ENCODE measurements at places on chromosomes 3 and 15.

- DNase-seq = no peak
Observed at GRCh38 chr3:127218454-127218922, 25.6 kb downstream of the PRR23E start.

- DNase-seq = no peak
Observed at GRCh38 chr15:70459312-70459711, 304.0 kb downstream of the UACA start.

DNA sequence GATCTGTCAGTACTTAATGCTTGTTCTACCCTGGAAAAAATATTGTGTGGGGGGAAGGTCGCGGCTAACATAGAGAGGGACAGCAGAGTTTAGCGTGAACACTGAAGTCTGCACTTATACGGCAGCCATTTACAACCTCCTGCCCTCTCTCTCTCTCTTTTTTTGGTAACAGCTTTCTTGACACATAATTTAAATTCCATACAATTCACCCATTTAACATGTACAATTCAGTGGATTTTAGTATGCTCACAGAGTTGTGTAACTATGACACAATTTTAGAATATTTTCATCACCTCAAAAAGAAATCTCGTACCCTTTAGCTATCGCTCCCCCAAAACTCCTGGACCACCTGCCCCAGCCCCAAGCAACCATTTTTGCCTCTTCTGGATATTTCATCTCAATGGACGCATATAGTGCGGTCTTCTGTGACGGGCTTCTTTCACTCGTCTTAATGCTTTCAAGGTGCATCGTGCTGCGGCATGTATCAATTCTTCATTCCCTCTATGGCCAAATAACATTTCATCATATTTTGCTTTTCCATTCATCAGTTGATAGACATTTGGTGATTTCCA, 141.8 kb downstream of the XXYLT1 start:
- DNase-seq = no peak

GRCh38 chr3:51391566-51392354, 675 bp downstream of the RBM15B start:
- peak; percentile 50 for DNase-seq

GRCh38 chr15:27983496-27983895, 115.6 kb downstream of the OCA2 start:
- no peak for DNase-seq

DNA sequence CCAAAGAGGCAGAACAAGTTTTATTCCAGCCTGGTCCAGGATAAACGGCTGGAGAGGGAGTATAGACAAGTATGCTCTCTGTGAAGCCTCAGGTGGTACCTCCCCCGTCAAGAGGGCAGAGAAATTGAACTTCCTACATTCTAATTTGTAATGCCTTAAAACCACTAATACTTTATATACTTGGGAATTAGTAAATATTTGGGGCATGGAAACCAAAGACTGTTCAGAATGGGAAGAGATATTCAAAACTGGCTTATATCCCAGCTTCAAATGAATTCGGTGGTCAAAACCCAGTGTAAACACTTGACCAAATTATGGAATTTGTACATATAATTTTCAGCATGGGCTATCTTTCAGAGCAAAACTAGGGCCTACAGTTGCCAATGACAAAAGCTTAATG, 122.6 kb downstream of the FBN1 start:
- no peak for DNase-seq

- no peak for DNase-seq
Observed at GRCh38 chr15:72200395-72201237, 3.0 kb upstream of the GRAMD2A start.

DNA sequence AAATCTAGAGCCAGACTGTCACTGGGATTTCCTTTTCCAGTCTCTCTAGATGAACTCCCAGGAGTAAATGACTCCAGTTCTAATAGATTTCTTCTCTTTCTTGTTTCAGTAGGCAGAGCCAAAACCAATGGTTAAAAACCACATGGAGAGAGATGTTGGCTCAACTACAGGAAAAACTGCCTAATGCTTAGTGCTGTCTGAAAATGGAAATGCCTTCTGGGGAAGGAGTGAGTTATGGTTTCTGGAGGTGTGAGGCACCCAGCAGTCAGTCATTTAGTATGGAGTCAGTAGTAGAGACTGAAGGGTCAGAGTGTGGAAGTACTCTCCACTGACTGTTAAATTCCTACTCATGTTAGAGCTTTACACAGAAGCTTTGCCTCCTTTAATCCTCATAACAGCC, 136.7 kb downstream of the CCNL1 start:
- DNase-seq = no peak

DNA sequence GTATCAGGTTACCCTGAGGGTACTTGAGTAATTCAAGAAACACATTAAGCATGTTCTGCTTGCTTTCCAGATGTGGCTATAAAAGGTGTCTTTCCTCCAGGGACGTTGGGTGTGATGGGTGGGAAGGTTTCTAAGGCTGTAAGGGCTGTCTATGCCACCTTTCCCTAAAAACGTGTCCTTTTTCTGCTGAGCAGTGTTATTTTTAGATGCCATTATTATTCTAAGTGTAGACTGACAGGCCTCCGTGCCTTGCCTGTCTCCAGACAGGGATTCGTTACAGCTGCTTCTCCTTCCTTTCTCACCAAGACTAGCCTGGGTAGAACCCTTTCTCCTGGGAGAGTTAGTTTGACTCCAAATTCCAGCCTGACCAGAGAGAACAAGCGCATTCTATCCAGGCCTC, 26.8 kb upstream of the RHO start:
- DNase-seq = no peak

DNA sequence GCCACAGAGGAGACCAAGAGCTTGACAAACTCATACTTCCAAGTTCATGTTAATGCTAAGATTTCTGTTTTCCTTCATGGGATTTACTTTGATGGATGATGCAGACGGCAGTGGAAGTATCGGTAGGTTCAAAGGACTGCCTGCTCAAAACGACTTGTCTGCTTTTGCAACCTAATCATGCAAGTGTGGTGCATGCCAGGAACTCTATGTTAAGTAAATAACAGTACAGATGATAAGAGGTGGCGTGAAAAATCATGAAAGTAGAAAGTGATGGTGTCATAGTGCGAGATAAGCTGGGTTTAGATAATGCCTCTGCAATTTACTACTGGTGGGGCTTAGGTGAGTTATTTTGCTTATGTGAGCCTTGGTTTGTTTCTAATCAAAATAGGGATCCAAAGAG, 14.7 kb upstream of the LMCD1 start:
- no peak for DNase-seq

GRCh38 chr3:136819392-136819730, 435 bp downstream of the SLC35G2 start:
- no peak for DNase-seq

GRCh38 chr3:13689373-13690260, 140.7 kb downstream of the FBLN2 start:
- DNase-seq = no peak

DNA sequence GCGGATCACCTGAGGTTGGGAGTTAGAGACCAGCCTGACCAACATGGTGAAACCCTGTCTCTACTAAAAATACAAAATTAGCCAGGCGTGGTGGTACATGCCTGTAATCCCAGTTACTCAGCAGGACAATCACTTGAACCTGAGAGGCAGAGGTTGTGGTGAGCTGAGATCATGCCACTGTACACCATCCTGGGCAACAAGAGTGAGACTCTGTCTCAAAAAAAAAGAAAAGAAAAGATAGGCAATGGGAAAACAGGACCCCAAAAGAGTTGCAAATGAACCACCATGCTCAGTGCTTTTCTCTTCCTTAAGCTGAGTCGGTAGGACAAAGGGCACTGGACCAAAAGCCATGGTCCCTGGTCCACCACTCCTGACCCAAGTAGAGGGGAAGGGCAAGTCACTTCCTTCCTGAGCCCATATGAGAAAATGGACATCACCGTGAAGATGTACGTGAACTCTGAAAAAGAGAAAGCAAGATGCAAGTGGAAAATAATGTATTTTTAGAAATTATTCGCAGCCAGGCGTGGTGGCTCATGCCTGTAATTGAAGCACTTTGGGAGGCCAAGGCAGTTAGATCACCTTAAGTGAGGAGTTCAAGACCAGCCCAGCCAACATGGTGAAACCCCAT, 2.6 kb downstream of the ITGB5 start:
- DNase-seq = no peak

- DNase-seq = no peak
Observed at GRCh38 chr15:92005154-92005553, 151.6 kb downstream of the SLCO3A1 start.

DNA sequence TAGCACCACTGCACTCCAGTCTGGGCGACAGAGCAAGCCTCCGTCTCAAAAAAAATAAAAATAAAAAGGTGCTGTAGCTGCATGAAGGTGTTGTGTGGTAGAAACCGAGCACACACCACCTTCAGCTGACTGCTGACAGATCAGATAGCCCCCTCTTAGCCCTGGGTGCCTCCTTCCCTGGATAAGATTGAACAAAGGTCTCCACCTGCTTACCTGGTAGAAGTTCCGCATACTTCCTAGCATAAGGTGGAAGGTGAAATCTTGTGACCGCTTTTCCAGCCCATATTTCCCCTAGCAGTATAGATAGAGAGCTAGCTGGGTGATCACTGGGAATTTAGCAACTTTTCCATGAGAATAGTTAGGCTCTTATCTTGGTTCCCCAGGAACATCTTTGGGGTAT, 18.7 kb upstream of the NEO1 start:
- no peak for DNase-seq

DNA sequence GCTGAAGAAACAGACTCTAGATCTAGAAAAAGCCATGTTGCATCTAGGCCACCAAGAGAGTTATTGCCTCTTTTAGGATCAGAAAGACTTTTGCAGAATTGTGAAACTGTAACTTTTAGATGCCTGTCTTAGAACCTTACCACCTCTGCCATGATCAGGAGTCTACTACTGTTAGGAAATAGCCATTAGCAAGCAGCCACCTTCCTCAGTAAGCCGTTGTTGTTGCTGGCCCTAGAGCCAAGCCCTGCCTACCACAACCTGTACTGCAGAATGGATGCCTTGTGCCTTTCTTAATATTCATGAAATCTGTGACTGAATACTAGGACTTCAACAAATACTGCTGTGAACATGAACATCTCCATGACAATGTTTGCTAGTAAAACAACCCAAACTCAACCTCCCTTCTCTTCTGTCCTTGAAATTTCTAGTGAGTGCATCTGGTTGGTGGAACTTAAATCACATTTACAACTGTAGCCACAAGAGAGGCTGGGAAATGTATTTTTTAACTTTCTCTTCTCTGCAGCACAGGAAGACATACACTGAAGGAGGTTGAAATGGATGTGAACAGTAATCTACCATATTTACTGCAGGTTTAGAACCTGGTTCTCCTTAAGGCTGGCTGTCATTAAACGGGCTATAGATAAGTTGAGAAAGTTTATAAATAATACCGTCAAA, 20.7 kb downstream of the RASA2 start:
- DNase-seq = no peak

DNA sequence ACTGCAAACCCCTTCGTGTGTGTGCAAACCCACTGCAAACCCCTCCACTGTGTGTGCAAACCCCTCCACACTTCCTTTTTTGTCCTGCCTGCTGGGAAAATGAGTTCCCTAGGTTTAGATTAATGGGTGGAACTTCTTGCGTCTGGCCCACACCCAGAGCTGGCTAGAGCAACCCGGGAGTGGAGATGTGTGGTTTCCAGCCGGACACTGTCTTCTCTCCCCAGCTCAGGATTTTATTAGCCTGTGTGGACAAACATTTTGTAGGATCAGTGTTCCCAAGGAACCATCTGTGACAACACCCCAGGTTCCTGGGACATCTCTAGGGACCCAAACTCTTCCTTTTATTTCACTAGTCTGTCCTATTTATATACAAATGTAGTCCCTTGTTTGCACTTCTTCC, 9.6 kb upstream of the LRRK1 start:
- DNase-seq = no peak

GRCh38 chr3:87800516-87800915, 258.3 kb downstream of the CGGBP1 start:
- no peak for DNase-seq

DNA sequence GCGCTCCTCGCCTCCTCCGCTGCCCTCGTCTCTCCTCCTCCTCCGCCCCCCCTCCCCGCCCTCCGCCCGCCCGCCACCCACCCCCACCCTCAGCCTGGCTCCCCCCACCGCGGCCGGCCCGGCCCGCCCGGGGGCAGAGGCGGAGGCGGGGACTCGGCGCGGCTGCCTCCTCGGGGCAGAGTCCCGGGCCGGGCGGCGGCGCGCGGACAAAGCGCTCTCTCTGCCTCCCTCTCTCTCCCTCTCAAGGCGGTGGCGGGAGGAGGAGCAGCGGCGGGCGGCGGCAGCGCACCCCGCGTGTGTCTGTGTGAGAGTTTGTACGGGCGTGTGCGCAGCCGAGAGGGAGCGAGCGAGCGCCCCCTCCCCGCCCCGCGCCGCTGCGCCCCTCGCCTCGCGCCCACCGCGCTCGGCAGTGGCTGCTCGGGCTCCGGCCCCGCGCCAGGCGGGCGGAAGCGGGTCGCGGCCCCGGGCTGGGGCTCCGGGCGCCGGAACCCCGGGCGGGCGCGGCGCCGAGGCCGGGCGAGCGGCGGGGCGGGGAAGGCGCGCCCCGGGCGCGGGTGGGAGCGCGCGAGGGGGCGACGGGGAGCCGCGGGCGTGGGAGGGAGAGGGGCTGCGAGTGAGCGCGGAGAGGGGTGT, at the start of gene IGF2BP2:
IGF2BP2 (minus strand) TSS at position 37 of the 633 bp plus-strand sequence. CDS start 82 bp downstream, outside the sequence.
- DNase-seq = peak; percentile 40

DNA sequence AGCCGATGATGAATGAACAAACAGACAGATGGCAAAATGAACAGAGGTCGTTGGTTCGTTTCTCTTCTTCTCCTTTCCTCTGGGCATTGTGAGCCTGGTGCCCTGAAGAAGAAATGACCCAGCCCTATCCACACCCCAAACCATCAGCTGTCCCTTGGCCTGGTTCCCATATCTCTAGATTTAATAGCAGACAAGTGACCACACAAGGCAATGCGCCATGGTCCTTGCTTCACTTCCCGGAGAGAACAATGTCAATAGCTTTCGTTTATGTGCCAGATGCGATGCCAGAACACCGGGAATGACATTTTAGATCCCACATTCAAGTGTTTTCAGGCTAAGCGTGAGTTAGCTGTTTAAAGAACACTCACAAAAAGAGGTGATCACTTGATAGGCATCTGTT, 17.7 kb downstream of the POC1A start:
- no peak for DNase-seq

- DNase-seq = no peak
Observed at GRCh38 chr15:47987908-47988532, 132.8 kb upstream of the SLC24A5 start.

GRCh38 chr15:65260968-65261367, 25.7 kb downstream of the PARP16 start:
- DNase-seq = no peak

DNA sequence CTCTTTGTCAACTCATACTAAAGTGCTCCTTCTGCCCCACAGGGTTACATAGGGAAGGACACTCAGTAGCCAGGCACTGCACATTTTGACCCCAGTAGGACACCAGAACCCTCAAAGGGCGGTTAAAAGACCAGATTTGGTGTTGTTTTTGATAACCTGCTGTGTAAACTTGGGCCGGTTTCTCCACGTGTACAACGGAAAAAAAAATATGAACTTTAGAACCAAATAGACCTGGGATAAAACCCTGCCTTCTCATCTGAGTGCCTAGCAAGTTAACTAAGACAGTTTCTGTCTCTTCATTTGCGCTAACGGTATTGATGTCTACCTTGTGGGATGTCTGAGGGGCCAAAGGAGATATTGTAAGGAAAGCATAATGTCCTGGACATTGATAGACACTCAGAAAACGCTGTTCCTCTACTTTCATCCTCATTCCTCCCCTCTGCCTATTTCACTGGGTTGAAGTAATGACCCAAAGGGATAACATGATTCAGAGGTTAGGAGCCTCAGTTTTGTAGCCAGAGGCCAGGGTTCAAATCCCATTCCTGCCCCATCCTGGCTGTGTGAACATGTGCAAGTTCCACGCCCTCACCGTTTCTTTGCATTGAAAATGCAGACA, 155.9 kb upstream of the LPP start:
- no peak for DNase-seq
